ENCODE measurements at places on chromosomes 2 and 18. TPM values are rescaled to one million over a fixed set of nuclear protein-coding genes. Genes with fewer than 3 reads are reported as not detected.

DNA sequence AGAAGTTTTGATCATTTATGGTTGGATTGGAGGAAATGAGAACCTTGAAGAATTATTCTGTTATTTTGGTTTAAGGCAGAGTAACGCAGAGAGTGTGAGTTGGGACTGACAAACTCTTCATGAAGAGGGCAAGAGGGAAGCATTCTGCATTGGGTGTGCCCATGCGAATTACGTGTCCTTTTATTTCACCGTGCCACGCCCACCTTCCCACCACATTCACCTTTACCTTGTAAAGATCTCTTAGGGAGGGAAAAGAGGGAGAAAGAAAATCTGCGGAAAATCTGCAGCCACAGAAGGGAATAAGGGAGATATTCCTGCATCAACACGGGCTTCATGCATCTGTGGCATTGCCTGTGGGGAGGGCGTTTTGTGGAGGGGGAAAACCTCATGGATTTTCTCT lies 31.8 kb downstream of the SLC9A4 start:
- DNase-seq, result no peak

- DNase-seq, result no peak
Observed at GRCh38 chr2:26583381-26583911, 57.7 kb downstream of the CIB4 start.

GRCh38 chr18:23538870-23539269 lies 35.6 kb downstream of the RMC1 start:
- no peak for DNase-seq

DNA sequence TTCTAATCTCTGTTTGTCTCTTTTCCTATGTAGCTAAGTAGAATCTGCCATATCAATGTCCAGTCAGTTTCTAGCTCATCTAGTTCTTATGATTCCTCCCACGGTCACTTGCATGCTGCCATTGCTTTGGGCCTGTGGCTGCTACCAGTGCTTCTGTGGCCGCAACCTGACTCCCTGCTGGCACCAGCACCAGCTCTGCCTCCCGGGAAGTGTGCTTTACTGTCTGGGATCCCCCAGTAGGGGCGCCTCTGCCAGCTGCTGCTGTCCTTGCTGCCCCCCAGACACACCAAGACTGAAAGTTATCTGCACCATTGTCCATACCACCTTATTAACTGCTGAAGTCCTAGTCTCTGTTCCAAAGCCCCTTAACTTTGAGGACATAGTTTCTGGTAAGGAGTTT lies 56.3 kb downstream of the RAPGEF4 start:
- no peak for DNase-seq

TANC1 gene
- 57.4 TPM for polyA plus RNA-seq

SERPINB3 gene
- polyA plus RNA-seq, result 0.17 TPM

DNA sequence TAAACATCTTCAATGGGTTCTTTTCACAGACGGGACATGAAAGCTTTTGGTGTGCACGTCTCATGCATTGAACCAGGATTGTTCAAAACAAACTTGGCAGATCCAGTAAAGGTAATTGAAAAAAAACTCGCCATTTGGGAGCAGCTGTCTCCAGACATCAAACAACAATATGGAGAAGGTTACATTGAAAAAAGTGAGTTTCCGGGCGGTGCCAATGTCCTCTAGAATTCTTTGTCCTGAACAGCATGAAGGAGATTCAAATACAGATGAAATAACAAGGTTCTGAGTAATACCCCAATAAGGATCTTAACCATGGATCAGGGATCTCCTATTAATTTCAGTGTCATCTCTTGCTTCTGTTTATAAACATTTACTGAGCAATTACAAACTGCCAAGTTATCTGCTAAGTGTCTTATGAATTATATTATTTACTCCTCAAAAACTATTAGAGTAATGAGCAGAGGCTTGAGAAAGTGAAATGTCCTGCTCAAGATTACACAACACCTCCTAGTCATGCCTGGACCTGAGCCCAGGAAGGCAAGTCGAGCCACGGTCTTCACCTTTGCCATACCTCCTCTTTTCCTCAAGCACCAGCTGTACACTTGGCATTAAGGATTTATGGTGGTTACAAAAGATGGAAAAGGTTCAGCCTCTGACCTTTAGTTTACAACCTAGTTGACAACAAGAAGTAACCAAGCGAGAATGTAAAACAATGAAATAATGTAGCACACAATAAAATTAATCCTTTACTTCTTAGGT lies 22.6 kb downstream of the DHRS9 start:
- no peak for DNase-seq

DNA sequence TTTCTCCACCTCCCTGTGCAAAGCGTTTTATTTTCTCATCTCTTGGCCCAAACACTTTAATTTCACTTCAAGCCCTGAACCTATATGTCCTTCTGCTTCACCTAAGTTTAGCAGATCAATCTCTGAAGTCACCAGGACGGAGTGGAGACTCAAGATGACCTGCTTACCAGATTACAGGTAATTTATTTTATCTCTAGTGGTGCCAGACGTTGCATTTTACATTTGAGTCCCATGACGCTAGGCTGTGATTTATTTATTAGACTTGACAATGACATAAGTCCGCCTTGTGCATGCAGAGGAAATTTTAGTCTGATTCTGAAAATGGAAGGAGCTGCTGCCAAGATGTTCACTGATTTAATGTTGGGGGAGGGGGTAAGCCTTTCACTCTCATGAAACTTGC lies 73.9 kb downstream of the MRO start:
- no peak for DNase-seq

NPAS2 gene
- 12.5 TPM for polyA plus RNA-seq

- no peak for DNase-seq
Observed at GRCh38 chr2:197927994-197928393, 123.6 kb downstream of the PLCL1 start.

HOXD1 gene
- polyA plus RNA-seq, result 7.8 TPM

DNA sequence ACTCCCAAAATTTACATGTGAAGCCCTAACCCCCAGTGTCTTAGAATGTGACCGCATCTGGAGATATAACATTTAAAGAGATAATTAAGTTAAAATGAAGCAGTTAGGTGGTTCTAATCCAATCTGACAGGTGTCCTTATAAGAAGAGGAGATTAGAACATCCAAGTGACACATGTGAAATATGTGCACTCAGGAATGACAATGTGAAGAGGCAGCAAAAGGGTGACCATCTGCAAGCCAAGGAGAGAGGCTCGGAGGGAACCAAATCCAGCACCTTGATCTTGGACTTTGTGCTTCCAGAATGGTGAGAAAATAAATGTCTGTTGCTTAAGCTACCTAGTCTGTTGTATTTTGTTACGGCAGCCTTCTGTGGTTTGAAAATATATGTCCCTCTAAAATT lies 165.4 kb downstream of the FIGN start:
- no peak for DNase-seq

LPIN1 gene
- polyA plus RNA-seq, result 19.6 TPM

GRCh38 chr2:112579241-112579640 lies 5.2 kb upstream of the CHCHD5 start:
- DNase-seq, result no peak

GRCh38 chr2:172735582-172736423 lies at the start of gene RAPGEF4:
TSS of gene RAPGEF4 (plus strand) at chr2:172735845. CDS start at chr2:172735984, 139 bp downstream.
- no peak for DNase-seq

GRCh38 chr2:70580352-70580751 lies 26.7 kb upstream of the TGFA start:
- no peak for DNase-seq

MOGAT1 gene
- not detected for polyA plus RNA-seq

IL1B gene
- 1.2 TPM for polyA plus RNA-seq

DNA sequence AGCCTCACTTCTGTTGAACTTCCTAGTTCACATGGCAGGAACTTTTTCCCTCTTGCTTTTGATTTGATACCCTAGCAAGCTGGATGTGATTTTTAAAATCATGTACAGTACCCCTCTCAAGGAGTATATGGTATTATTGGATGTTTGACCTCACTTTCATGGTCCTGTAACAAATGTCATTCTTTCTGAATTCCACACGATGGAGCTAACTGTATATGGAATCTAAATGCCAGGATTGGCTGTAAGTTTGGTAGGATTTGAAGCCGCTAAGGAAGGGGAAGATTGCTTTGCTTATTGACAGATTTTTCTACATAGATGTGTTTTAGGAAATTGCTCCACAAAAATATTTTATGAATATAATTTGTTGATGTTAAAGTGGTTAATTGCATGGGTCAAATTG lies 18.3 kb downstream of the MAIP1 start:
- DNase-seq, result no peak

GRCh38 chr2:119818792-119819191 lies 59.1 kb downstream of the PTPN4 start:
- DNase-seq, result no peak

GRCh38 chr2:149587950-149588487 lies 444 bp upstream of the MMADHC start:
- no peak for DNase-seq

DNA sequence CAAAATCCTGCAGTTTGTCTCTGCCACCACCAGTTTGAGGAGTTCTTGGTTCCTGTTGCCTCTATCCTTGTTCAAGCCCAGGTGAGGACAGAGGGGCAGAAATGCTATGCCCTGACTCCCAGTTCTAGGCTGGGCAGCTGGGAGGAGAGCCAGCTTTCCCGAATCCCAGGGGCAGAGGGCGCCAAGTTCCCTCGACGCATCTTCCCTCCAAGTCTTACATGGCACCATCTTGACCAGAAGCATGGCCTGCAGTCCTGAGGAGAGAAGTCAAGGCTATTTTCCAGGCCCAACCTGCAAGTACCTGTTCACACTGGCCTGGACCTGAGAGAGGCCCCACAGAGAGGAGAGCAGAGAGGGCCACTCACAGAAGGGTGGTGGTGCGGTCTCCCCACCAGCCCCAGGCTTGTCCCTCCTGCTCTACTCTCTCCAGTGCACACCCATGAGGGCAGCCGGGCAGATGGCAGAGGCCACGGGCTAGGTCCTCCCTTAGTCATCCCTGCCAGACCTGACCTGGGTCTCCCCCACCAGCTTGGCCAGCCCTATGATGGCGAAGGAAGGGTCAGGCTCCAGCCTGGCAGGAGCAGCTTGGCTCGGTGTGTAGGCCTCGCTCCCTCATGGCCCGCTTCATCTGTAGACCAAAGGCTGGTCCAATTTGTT lies 115.7 kb upstream of the MSTN start:
- DNase-seq, result no peak

CD226 gene
- 3.9 TPM for polyA plus RNA-seq

VWA3B gene
- polyA plus RNA-seq, result 0.16 TPM

PDCD1 gene
- 0.18 TPM for polyA plus RNA-seq

- DNase-seq, result peak; percentile 60
Observed at GRCh38 chr2:119487434-119488244, 36.6 kb downstream of the SCTR start.

DNA sequence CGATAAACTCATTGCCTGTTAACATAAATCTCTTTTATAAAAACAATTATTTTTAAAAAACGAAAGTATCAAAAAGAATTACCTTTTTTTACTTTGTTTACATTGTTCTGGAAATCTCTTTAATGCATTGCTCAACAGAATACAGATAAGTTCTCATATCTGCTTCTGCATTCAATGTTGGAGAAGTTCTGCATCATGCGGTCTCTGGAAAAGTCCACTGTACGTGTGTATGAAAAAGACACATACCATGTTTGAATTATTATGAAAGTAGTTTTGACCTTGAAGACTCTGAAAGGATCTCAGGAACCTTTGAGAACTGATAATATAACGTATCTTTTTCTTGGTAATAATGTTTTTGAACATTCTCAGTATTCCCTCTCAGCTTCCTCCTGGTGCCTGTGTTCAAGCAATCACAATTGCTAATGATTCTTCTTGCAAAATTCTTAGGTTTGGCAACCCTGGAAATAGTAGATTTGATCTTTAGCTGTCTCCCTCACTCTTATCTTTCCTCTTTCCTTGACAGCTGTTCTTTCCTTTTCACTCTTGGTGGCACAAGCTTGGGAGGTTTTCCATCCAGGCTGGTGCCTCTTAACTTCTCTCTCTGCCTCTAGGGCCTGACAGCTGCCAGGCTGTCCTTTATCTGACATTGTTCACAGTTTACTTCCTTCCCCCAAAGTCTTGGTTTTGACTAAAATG lies 12.4 kb upstream of the IL1R1 start:
- no peak for DNase-seq

WIPF1 gene
- polyA plus RNA-seq, result 26.7 TPM

DNA sequence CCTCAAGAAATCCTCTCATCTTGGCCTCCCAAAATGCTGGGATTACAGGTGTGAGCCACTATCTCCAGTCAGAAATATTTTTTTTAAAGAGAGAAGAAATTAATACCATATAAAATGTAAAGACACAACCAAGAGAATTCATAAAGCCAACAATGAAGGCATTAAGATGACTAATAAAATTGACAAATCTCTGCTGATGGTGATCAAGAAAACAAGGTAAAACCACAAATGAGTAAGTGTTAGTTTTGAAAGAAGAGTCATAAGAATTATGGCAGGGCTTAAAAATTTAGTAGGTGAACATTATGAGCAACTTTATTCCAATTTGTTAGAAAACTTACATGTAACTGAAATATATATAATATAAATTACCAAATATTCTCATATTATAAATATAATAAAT lies 752.8 kb upstream of the CELF4 start:
- no peak for DNase-seq

DNA sequence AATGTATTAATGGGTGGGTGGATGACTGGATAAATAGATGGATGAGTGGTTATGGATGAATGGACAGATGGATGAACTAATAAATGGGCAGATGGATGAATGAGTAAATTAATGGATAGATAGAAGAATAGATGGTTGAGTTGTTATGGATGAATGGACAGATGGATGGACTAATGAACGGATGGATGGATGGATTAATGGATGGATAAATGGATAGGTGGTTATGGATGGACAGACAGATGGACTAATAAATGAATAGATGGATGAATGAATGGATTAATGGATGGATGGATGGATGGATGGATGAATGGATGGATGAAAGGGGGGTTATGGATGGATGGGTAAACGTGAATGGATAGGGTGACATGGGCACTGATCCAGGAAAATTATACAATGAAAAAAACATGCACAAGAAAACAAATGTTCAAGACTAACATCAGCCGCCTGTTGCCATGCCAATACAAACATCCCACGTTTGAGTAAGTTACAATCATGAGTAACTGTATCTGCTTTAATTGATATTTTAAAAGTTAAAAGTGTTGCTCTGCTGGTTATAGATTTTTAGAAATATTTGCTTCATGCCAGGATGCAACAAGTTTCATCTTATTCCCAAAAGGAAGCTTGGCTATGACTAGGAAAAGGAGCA lies 20.8 kb downstream of the PXDN start:
- DNase-seq, result no peak

- no peak for DNase-seq
Observed at GRCh38 chr18:26457611-26458353, 90.6 kb downstream of the KCTD1 start.

GRCh38 chr18:41353777-41354528 lies 601.1 kb upstream of the PIK3C3 start:
- no peak for DNase-seq

DNA sequence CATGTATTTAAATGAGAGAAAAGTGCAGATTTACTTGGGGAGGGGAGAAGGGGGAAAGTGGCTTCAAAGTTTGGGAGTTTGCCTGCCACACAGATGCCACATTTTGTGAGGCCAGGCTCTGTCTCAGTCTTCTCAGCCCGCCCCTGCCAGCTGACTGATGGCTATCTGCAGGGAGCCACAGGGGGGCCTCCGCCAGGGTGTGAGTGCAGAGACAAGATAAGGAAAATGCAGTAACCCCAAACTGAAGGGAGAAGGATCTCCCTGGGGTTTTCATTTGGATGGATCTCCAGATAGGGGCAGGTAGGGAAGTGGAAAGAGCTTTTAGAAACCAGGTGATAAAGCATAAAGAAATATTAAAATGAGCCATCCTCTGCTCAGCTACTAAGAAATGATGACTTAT lies 128.8 kb downstream of the ZNF521 start:
- no peak for DNase-seq
